Osteoblast (primary cell): ENCODE measurements at places on chromosomes 2 and 18.

GRCh38 chr2:43609290-43609918 lies 13.6 kb upstream of the THADA start:
- H3K36me3 ChIP-seq, result no peaks in the 10 kb centered on the region
- no peak overlapping the region for H3K4me3 ChIP-seq
- no peak overlapping the region for H3K27ac ChIP-seq
- peak; percentile 22 for DNase-seq

- H3K4me1 ChIP-seq, result no peaks in the 10 kb centered on the region
- no peak overlapping the region for H3K4me3 ChIP-seq
Observed at GRCh38 chr2:239910851-239911640, 114.1 kb downstream of the NDUFA10 start.

DNA sequence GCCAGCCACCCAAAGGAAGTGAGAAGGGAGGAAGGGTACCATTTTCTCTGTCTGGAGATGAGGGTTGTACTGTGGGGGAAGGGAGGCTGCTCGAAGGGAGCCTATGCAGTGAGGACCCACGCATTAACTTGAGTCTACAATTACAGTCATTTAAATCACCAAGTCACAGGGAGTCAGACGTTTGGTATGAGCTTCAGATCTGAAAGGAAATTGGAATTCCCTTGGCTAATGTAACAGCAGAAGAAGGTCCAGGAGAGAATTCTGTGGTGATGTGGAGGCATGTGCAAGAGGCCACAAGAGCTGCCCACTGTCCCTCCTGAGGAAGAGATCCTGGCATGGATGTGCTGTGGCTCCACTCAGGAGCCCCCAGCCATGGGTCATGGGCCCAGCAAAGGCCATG lies 22.5 kb downstream of the DAPL1 start:
- H3K4me3 ChIP-seq, result peak overlapping the region; percentile 16
- peaks cover 24% of the 10 kb centered on the region for H3K4me1 ChIP-seq
- peak; percentile 90 for DNase-seq
- H3K27ac ChIP-seq, result peak overlapping the region; percentile 37
- H3K36me3 ChIP-seq, result no peaks in the 10 kb centered on the region

DNA sequence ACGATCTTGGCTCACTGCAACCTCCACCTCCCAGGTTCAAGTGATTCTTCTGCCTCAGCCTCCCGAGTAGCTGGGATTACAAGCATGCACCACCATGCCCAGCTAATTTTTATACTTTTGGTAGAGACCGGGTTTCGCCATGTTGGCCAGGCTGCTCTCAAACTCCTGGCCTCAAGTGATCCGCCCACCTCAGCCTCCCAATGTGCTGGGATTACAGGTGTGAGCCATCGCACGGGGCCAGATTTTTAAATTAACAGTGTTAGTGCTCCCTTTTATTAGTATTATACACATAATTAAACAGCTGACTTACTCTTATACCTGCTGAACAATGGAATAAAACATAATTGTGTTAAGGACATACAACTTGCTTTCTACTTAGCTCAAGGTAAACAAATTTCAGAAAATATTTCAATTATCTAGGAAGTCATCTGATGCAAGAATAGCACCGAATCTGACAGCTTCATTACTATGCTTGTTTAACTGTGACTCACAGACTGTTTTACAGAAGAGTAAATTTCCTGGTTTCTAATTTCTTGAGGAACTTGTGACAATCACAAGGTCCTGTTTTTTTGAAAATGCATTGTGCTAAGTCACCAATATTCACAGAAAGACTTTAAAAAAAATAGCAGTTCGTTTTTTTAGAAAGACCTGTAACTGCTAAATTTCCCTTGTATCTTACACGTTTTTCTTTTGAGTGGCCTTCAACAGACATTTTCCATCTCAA lies 51.2 kb downstream of the SPIRE1 start:
- H3K27me3 ChIP-seq, result no peaks in the 10 kb centered on the region
- peaks cover 39% of the 10 kb centered on the region for H3K4me1 ChIP-seq
- peak overlapping the region; percentile 89 for H3K27ac ChIP-seq
- no peaks in the 10 kb centered on the region for H3K36me3 ChIP-seq

DNA sequence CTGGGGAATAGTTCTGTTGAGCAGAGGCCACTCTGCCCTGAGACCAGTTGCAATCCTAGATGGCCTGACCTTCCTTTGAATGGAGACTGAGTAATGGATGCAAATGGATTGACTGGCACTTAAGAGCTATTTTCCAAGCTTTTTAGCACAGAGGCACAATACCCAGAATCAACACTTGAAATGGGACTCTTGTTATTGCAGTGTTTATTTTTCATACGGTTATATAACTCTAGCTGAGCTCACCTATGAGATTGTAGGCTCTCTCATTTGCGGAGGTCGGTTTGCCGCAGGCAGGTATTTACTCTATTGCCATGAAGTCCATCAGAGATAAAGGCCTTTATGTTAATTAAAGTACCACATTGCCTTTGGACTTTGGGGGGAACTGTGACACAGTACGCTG lies 422.3 kb upstream of the CELF4 start:
- no peak overlapping the region for H3K27ac ChIP-seq
- no peaks in the 10 kb centered on the region for H3K36me3 ChIP-seq
- no peaks in the 10 kb centered on the region for H3K27me3 ChIP-seq

- no peak for DNase-seq
- H3K27me3 ChIP-seq, result no peaks in the 10 kb centered on the region
- no peaks in the 10 kb centered on the region for H3K4me1 ChIP-seq
- H3K27ac ChIP-seq, result no peak overlapping the region
- H3K4me3 ChIP-seq, result no peak overlapping the region
- no peaks in the 10 kb centered on the region for H3K36me3 ChIP-seq
Observed at GRCh38 chr2:153963256-153963655, 91.5 kb downstream of the GALNT13 start.

GRCh38 chr2:233839447-233839820 lies 14.9 kb downstream of the HJURP start:
- no peak overlapping the region for H3K27ac ChIP-seq
- H3K4me1 ChIP-seq, result no peaks in the 10 kb centered on the region
- DNase-seq, result peak; percentile 26
- peaks cover 67% of the 10 kb centered on the region for H3K36me3 ChIP-seq

- no peaks in the 10 kb centered on the region for H3K36me3 ChIP-seq
- peak overlapping the region; percentile 90 for H3K27ac ChIP-seq
- H3K4me1 ChIP-seq, result peaks cover 56% of the 10 kb centered on the region
- no peak overlapping the region for H3K4me3 ChIP-seq
- no peak for DNase-seq
Observed at GRCh38 chr2:215535125-215535668, 99.3 kb upstream of the FN1 start.

DNA sequence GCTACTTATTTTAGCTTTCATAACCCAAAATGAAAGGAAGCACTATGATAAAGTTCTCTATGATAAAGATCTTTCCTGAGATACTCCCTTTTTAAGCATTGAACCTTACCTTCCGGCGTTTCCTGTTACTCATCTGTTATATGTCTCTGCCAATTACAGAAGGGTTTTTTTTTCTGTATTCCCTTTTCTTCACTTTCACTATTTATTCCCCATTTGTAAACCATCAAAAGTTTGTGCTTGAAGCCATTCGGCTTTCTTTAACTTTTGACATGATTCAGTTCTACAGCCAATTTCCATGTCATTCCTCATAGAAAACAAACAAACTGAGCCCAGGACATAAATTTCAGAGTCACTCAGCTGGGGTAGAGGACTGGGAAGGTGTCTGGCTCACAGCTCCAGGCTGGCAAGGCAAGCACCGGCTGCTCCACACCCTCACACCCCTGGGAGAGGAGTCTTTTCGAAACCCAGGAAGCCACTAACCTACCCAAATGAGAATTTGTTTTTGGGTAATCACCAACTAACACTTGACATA lies 429.4 kb upstream of the TRIB2 start:
- H3K27me3 ChIP-seq, result no peaks in the 10 kb centered on the region
- DNase-seq, result no peak
- no peak overlapping the region for H3K27ac ChIP-seq
- no peak overlapping the region for H3K4me3 ChIP-seq
- no peaks in the 10 kb centered on the region for H3K4me1 ChIP-seq

GRCh38 chr18:51021226-51021965 lies 8.6 kb upstream of the SMAD4 start:
- no peak overlapping the region for H3K27ac ChIP-seq
- no peak overlapping the region for H3K4me3 ChIP-seq
- no peaks in the 10 kb centered on the region for H3K36me3 ChIP-seq
- H3K4me1 ChIP-seq, result no peaks in the 10 kb centered on the region

- H3K4me1 ChIP-seq, result no peaks in the 10 kb centered on the region
- DNase-seq, result no peak
- no peaks in the 10 kb centered on the region for H3K36me3 ChIP-seq
- H3K27me3 ChIP-seq, result no peaks in the 10 kb centered on the region
Observed at GRCh38 chr18:6683112-6683876, 46.2 kb upstream of the ARHGAP28 start.

- H3K27ac ChIP-seq, result no peak overlapping the region
- H3K36me3 ChIP-seq, result peaks cover 34% of the 10 kb centered on the region
- peaks cover 14% of the 10 kb centered on the region for H3K4me1 ChIP-seq
- no peaks in the 10 kb centered on the region for H3K27me3 ChIP-seq
Observed at GRCh38 chr2:1641523-1641922, 102.8 kb downstream of the PXDN start.

- peaks cover 4% of the 10 kb centered on the region for H3K4me1 ChIP-seq
- DNase-seq, result no peak
- no peaks in the 10 kb centered on the region for H3K27me3 ChIP-seq
- no peaks in the 10 kb centered on the region for H3K36me3 ChIP-seq
- H3K27ac ChIP-seq, result no peak overlapping the region
Observed at GRCh38 chr2:17627434-17627833, 86.9 kb downstream of the VSNL1 start.

- no peak overlapping the region for H3K4me3 ChIP-seq
- DNase-seq, result no peak
- H3K27ac ChIP-seq, result no peak overlapping the region
- H3K27me3 ChIP-seq, result no peaks in the 10 kb centered on the region
Observed at GRCh38 chr18:69455125-69455524, 54.4 kb downstream of the DOK6 start.

- no peak overlapping the region for H3K4me3 ChIP-seq
- H3K27ac ChIP-seq, result no peak overlapping the region
- H3K4me1 ChIP-seq, result no peaks in the 10 kb centered on the region
- H3K36me3 ChIP-seq, result peaks cover 13% of the 10 kb centered on the region
Observed at GRCh38 chr2:120305937-120306490, 39.9 kb upstream of the INHBB start.

DNA sequence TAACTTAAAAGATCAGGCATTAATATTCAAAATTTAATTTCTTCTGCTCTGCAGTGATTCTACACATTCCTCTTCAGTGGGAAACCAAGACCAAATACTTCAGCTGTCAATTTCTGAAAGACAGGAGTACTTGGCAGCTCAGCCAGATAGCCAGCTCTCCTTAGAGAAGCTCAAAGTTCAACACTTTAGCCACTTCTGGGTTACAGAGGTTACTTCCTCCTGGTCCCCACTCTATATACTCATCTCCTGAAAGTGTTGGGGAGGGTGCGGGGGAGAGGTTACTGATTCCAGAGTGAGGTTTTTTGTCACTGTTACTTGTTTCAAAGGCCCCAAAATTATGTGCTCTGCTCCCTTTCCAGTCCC lies 4.1 kb downstream of the CYTIP start:
- no peak for DNase-seq
- peaks cover 19% of the 10 kb centered on the region for H3K27me3 ChIP-seq
- H3K4me1 ChIP-seq, result peaks cover 3% of the 10 kb centered on the region
- H3K36me3 ChIP-seq, result no peaks in the 10 kb centered on the region
- H3K4me3 ChIP-seq, result no peak overlapping the region
- H3K27ac ChIP-seq, result no peak overlapping the region

- H3K27me3 ChIP-seq, result no peaks in the 10 kb centered on the region
- no peak overlapping the region for H3K4me3 ChIP-seq
- peaks cover 3% of the 10 kb centered on the region for H3K4me1 ChIP-seq
- no peak overlapping the region for H3K27ac ChIP-seq
- H3K36me3 ChIP-seq, result no peaks in the 10 kb centered on the region
Observed at GRCh38 chr2:207974216-207974605, 51.1 kb downstream of the PLEKHM3 start.

GRCh38 chr2:179332903-179333302 lies 68.3 kb upstream of the SESTD1 start:
- DNase-seq, result peak; percentile 78
- H3K4me1 ChIP-seq, result peaks cover 20% of the 10 kb centered on the region
- no peak overlapping the region for H3K27ac ChIP-seq
- H3K36me3 ChIP-seq, result no peaks in the 10 kb centered on the region
- H3K27me3 ChIP-seq, result no peaks in the 10 kb centered on the region

DNA sequence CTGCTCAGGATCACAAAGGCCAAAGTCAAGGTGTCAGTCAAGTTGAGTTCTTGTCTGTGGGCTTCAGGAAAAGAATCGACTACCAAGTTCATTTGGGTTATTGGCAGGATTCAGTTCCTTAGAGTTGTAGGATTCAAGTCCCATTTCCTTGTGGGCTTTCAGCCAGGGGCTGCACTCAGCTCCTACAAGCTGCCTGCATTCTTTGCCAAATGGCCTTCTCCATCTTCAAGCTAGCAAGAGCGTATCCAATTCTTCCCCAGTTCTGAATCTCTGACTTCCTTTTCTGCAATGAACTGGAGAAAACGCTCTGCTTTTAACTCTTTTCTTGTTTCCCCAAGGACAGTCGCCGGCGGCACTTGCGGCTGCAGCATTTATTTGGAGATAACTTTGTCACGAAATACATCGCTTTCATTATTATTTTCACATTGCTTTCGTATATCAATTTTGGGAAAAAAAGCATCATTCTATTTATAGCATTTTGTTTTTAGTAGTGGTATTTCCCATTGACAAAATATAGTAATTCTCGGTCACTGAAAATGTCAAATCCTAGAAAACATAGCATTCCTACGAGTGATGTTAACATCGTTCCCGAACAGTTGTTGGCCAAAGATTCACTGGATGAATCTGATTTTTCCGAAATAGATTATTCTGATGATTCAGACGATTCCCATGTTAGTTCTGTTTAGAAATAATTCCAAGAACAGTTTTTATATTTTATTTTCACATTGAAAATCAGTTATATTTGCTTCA lies 59.6 kb upstream of the SERPINE2 start:
- no peak overlapping the region for H3K4me3 ChIP-seq
- no peak overlapping the region for H3K27ac ChIP-seq
- no peaks in the 10 kb centered on the region for H3K27me3 ChIP-seq
- H3K36me3 ChIP-seq, result no peaks in the 10 kb centered on the region

GRCh38 chr18:54269893-54270844 lies 852 bp downstream of the POLI start:
- peaks cover 5% of the 10 kb centered on the region for H3K36me3 ChIP-seq
- peaks cover 14% of the 10 kb centered on the region for H3K4me1 ChIP-seq
- no peaks in the 10 kb centered on the region for H3K27me3 ChIP-seq
- H3K27ac ChIP-seq, result peak overlapping the region; percentile 89
- peak overlapping the region; percentile 94 for H3K4me3 ChIP-seq
- DNase-seq, result peak; percentile 17

- DNase-seq, result peak; percentile 60
- H3K27ac ChIP-seq, result no peak overlapping the region
- H3K4me1 ChIP-seq, result no peaks in the 10 kb centered on the region
- no peaks in the 10 kb centered on the region for H3K36me3 ChIP-seq
- no peaks in the 10 kb centered on the region for H3K27me3 ChIP-seq
Observed at GRCh38 chr2:128644718-128645256, 326.1 kb upstream of the HS6ST1 start.

DNA sequence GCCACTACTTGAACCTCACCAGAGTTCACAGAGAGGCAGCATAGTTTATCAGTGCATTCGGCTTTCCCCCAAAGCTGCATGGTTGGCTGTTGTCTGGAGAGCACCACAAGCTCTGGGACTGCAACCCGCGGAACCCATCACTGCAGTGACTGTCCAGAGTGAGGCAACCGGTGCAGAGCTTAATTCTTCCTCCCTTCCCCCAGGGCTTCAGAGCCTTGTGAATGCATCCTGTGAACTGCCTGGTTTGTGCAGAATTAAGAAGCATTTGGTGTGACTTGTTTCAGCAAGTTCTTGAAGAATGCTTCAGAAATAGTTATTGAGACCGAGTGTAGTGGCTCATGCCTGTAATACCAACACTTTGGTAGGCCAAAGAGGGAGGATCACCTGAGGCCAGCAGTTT lies 99.2 kb upstream of the FOSL2 start:
- H3K27me3 ChIP-seq, result no peaks in the 10 kb centered on the region
- H3K36me3 ChIP-seq, result no peaks in the 10 kb centered on the region
- H3K27ac ChIP-seq, result peak overlapping the region; percentile 94
- peaks cover 52% of the 10 kb centered on the region for H3K4me1 ChIP-seq
- DNase-seq, result no peak
